Hepatocyte (in vitro differentiated cells): ENCODE measurements at places on chromosomes 13 and 19. TPM values are rescaled to one million over a fixed set of nuclear protein-coding genes. Genes with fewer than 3 reads are reported as not detected.

- no peaks in the 10 kb centered on the region for H3K27me3 ChIP-seq
- H3K36me3 ChIP-seq: no peaks in the 10 kb centered on the region
- no peak overlapping the region for H3K4me3 ChIP-seq
Observed at GRCh38 chr19:23868630-23869029, 46.1 kb upstream of the ZNF726 start.

- DNase-seq: peak; percentile 77
- H3K4me1 ChIP-seq: peaks cover 20% of the 10 kb centered on the region
- peak overlapping the region; percentile 43 for H3K4me3 ChIP-seq
- H3K27me3 ChIP-seq: no peaks in the 10 kb centered on the region
- no peaks in the 10 kb centered on the region for H3K36me3 ChIP-seq
Observed at GRCh38 chr19:51687791-51688670, 5.1 kb upstream of the SPACA6 start.

- H3K4me3 ChIP-seq: no peak overlapping the region
- peak; percentile 62 for DNase-seq
- H3K4me1 ChIP-seq: no peaks in the 10 kb centered on the region
- H3K27ac ChIP-seq: no peak overlapping the region
- no peaks in the 10 kb centered on the region for H3K27me3 ChIP-seq
Observed at GRCh38 chr13:35157143-35157755, 215.2 kb downstream of the NBEA start.

DNA sequence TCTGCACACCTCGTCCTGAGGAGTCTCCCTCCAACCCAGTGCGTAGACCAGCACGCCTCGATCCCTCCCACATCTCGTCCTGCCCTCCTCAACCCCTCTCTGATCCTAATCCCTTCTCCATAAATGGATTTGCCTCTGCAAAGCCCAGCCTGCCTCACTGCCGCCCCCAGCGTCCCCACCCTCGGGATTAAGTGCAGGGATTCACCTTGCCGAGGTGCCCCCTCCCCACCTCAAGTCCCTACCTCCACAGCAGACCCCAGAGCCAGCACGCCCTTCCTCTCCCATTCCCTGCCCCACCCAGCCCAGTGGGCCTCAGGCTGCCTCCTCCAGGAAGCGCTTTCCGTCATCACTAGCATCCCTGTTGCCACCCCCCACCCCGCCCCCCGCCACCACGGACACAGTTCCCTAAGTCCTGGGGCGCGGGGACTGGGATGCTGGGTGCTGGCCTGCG is 4.0 kb downstream of the KLF16 start:
- no peak overlapping the region for H3K4me3 ChIP-seq
- DNase-seq: no peak
- peaks cover 72% of the 10 kb centered on the region for H3K4me1 ChIP-seq
- no peaks in the 10 kb centered on the region for H3K27me3 ChIP-seq
- H3K36me3 ChIP-seq: no peaks in the 10 kb centered on the region
- peak overlapping the region; percentile 28 for H3K27ac ChIP-seq

GRCh38 chr13:95510950-95511349 is 41.6 kb upstream of the CLDN10 start:
- no peak overlapping the region for H3K27ac ChIP-seq
- H3K27me3 ChIP-seq: no peaks in the 10 kb centered on the region
- no peaks in the 10 kb centered on the region for H3K36me3 ChIP-seq
- H3K4me3 ChIP-seq: no peak overlapping the region

- no peak for DNase-seq
- H3K36me3 ChIP-seq: peaks cover 4% of the 10 kb centered on the region
- H3K27me3 ChIP-seq: no peaks in the 10 kb centered on the region
- no peak overlapping the region for H3K27ac ChIP-seq
Observed at GRCh38 chr13:113322043-113322461, 25.0 kb downstream of the LAMP1 start.

DNA sequence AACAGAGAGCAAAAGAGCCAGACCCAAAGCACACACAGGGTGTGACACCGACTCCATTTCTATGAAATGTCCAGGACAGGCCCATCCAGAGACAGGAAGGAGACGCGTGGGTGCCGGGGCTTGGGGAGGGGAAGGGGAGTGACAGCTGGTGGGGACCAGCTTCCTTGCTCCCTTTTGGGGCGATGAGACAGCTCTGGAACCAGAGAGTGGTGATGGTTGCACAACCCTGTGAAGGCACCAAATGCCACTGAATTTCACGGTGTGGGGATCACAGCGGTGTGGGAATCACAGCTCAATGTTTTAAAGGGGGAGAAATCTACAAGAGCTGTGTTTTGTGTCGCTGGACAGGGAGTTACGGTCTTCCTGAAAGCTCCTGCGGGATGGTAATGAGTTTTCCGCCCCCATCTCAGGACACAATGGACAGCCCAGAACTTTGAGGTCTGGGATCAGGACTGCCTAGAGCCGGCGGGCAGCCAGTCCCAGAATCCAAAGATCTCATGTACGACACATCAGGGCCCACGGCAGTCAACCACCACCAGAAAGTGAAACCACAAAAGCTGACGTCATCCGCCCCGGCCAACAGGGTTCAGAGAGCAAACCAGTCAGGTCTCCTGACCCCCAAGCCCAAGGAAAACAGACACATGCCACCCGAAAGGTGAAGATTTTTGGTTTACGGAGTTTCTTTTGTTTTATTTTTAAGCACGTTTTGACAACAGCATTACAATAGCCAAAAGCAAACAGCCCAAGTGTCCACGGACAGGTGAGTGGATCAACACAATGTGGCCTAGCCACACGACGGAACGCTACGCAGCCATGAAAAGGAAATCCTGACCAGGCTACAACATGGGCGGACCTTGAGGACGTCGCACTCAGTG is 7.3 kb downstream of the SGTA start:
- H3K27me3 ChIP-seq: no peaks in the 10 kb centered on the region
- peak; percentile 35 for DNase-seq
- H3K4me1 ChIP-seq: no peaks in the 10 kb centered on the region

The AP1M2 gene
- total RNA-seq: 63.7 and 66.5 TPM in 2 replicates

The GAS6 gene
- 62.5 and 70.0 TPM in 2 replicates for total RNA-seq
